ENCODE measurements at places on chromosomes 4 and X. TPM values are rescaled to one million over a fixed set of nuclear protein-coding genes. Genes with fewer than 3 reads are reported as not detected.

Gene H2AZ1
- 1,060 TPM for total RNA-seq

Gene MAGEA10
- total RNA-seq: not detected

Gene TMSB15A
- 1.5 TPM for total RNA-seq

Gene IGSF1
- not detected for total RNA-seq

Gene ANK2
- total RNA-seq: 2.7 TPM
